SJCRH30 (cell line): ENCODE measurements at places on chromosomes 5 and 9.

- peak; percentile 2 for DNase-seq
These were observed 1078.3 kb downstream of the CDH12 start for GRCh38 chr5:21774801-21775200.

GRCh38 chr5:24854850-24855249, 210.1 kb upstream of the CDH10 start:
- DNase-seq = no peak

- DNase-seq = no peak
These were observed 195.4 kb upstream of the TRIM32 start for GRCh38 chr9:116491659-116492058.

GRCh38 chr5:143657647-143658285, 154.2 kb upstream of the HMHB1 start:
- DNase-seq = peak; percentile 64

GRCh38 chr9:9942764-9943424, 669.9 kb downstream of the PTPRD start:
- peak; percentile 26 for DNase-seq

- no peak for DNase-seq
These were observed 99.2 kb upstream of the IQGAP2 start for GRCh38 chr5:76303921-76304320.

DNA sequence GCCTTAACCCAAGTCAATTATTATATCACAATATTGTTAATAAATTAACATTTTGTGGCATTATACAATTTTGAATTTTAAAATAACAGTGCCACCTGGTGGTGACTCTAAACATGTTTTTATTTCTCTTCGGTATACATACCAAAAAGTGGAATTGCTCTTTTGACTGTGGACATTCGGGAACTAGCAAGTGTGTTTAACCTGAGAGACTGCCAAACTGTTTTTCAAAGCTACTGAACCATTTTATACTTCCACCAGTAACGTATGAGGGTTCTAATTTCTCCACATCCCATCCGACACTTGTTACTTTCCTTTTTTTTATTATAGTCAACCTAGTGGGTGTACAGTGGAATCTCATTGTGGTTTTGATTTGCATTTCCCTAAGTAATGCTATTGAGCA, 18.3 kb upstream of the HSDL2 start:
- no peak for DNase-seq

- peak; percentile 88 for DNase-seq
These were observed 20.1 kb downstream of the PCDHGC5 start for GRCh38 chr5:141508798-141509611.

- peak; percentile 57 for DNase-seq
These were observed 44.9 kb upstream of the STXBP1 start for GRCh38 chr9:127567035-127567729.

DNA sequence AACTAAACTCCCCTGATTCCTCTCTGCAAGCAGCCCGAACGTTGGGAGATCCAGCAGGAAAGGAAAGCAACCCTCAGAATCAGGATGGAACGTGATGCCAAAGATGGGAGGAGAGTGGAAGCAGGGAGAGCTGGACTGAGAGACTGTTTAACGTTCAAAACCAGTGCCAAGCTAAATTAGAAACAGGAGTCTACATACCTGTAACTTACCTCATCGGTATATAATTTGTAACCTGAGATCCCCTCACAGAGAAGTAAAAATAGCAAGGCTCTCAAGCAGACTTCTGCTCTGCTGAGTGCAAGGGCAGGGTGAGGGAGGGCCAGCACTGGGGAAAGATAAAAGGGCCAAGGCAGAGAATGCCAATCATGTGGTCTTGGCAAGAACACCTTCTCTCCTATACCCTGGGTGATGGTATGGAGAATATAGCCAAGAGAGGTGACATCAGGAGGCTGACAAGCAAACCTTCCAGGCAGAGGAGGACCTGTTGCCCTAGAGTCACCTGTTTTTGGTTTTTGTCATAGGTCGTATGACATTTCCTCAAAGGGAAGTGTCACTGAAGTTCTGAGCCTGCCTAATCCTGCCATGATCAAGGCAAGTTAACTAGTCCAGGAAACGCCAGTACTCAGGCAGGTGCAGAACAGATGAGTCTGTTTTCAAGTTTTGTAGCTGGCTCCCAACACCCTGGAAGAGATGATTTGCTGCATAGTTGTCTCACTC, 472.0 kb downstream of the NFIB start:
- no peak for DNase-seq

DNA sequence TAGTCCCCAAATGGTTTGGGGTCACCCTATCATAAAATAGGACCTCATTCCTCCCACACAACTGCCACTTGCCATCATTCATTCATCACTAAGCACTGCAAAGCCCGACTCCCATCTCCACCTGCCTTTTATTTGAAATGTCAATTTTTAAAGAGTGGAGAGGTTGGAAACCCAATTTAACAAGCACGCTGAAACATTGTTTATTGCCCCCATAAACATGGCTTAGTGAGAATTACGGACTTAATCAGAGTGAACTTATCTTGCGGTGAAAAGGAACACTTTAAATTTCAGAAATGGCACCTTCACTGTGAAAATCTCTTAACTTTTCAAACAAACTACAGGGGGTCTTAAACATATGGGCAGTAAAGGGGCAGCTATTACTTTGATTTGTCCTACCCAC, 241.1 kb downstream of the CRB2 start:
- no peak for DNase-seq

- DNase-seq = peak; percentile 14
These were observed 339.2 kb downstream of the PRR16 start for GRCh38 chr5:120803282-120803681.

DNA sequence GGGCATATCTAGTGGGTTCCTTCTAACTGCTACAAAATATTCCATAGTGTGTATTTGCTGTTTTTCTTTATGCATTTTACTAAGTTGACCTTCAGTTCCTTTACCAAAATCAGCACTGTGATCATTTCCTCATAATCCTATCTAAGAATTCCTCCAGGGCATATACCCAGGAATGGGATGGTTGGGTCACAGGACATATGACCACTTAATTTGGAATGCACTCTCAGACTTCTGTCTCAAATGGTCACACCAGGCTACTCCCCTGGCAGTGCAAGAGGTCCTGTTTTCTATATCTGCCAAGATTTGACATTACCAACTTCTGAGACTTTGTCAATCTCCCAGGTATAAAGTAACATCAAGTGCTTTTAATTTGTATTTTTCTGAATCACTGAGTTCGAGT, 63.9 kb downstream of the ADAMTS12 start:
- DNase-seq = peak; percentile 26

DNA sequence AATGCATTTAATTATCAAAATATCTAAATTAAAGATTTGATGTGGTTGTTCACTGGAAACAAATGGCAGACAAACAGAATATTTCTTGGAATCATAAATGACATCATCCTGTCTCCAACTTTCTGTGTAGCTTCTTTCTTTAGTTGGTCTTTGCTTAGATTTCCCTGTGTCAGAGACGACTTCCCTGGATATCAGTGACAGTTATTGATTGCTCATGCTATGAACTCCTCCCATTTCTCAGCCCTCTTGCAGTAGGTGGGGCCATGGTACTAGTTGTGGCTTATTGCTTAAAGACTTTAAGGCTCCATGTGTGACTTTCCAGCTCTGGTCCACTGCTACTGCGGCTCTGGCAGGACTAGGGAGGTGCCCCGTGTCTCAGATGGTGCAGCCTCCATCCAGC, 592.6 kb downstream of the MTRR start:
- DNase-seq = no peak

GRCh38 chr5:107431998-107432397, 238.7 kb downstream of the EFNA5 start:
- DNase-seq = no peak

DNA sequence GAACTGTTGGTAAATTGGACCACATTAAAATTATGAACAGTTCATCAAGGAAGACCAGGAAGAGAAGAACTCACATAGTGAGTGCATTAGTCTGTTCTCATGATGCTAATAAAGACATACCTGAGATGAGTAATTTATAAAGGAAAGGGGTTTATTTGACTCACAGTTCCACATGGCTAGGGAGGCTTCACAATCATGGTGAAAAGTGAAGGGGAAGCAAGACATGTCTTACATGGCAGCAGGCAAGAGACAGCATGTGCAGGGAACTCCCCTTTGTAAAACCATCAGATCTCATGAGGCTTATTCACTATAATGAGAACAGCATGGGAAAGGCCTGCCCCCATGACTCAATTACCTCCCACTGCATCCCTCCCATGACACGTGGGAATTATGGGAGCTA, 135.9 kb upstream of the MAN2A1 start:
- DNase-seq = no peak

- DNase-seq = peak; percentile 60
These were observed 114.1 kb upstream of the ELL2 start for GRCh38 chr5:96075579-96076289.

GRCh38 chr5:75152860-75153259, 83.8 kb downstream of the ANKRD31 start:
- DNase-seq = no peak

- DNase-seq = no peak
These were observed 1.0 kb upstream of the PTCH1 start for GRCh38 chr9:95517559-95518425.

GRCh38 chr5:173534031-173534430, 82.4 kb downstream of the BOD1 start:
- DNase-seq = no peak

DNA sequence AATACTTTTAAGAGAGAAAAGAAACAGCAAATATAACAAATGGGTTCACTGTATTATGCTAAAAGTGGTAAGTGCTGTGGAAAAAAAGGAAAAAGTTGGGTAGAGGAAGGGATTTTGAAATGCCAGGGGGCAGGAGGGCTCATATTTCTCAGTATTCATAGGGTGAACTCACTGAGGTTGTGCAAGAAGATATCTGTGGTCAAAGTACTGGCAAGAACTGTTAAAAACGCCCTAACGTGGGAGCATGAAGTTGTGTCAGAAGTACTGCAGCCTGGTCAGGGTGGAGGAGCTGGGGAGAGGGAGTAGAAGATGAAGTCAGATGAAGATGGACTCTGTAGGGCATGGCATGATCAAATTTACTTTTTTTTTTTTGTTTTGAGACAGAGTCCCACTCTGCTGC, 31.2 kb upstream of the SLC28A3 start:
- no peak for DNase-seq
